Endothelial cell (in vitro differentiated cells): ENCODE measurements at places on chromosomes 7 and 10.

DNA sequence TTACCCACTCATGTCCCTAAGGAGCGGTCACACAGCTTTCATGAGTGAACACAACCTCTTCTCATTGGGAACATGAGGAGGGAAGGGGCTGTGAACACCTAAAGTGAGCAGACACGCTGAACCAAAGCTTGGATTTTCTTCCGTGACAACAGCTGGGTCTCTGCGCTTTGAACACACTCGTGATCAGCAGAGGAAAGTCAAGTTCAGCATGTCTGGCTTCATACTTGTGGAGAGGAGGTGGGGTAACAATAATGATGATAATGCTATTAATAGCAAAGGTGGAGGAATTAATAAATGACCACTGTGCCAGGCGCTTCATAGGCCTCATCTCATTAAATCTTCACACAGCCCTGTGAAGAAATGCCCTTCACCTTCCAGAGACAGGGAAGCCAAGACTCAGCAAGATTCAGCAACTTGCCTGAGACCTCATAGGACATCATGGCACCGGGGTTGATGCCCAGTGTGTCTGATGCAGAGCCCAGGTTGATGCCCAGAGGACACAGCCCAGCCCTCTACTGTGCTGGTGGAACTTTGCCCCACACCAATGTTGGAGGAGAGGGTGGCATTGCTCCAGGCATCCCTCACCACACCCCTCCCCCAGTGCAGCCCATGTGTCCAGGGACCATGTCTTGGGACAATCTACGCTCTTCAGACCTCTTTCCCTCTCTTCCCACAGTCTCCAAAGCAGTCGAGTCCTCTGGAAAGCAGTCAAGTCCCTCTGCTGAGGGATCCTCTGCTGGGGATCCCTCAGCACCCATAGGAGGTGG lies 40.6 kb downstream of the GSDME start:
- DNase-seq = no peak

GRCh38 chr7:17432793-17433192 lies 134.3 kb downstream of the AHR start:
- no peak for DNase-seq

DNA sequence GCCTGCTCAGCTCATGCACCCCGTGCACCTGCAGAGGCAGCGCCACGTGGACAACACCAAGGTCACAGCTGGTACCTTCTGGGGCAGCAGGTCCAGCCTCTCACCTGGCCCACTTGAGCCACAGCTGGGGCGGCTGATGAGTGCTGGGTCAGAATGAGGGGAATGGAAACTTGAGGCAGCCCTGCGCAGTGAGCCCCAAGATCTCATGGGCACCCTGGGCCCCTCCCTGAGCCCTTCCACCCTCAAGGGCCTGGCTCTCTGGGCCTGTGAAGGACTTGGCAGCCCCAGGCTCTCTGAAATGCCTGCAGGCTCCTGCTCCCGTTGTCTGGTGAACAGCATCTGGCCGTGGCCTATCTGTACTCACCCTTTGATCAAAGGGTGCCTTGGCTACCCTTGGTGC lies 112.7 kb downstream of the TCERG1L start:
- no peak for DNase-seq

DNA sequence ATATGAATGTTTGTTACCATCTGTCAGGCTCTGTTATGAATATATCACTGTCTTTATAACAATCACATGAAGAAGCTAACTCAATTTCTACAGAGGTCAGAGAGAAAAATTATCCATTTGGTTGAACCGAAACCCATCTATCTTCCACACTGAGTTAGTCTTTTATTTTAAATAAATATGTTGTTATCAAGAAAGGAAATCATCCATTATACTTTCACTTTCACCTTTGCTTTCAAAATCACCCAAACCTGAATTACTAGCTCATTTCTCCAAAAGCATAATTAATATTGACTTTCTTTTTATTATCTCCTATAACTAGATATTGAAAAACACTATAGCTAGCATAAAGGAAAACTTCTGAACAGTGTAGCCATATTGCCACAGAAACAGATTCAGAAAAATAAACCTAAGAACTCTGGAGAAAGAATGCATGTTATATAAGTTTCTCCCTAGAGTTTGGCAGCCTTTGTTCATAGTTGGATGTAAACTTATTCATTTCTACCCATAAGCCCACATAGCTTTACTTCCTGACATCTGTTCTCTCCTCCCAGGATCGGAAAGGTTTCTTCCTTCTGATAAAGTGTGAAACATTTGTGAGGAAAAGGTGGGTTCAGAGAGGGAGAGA lies 66.0 kb downstream of the NPSR1 start:
- DNase-seq = no peak

DNA sequence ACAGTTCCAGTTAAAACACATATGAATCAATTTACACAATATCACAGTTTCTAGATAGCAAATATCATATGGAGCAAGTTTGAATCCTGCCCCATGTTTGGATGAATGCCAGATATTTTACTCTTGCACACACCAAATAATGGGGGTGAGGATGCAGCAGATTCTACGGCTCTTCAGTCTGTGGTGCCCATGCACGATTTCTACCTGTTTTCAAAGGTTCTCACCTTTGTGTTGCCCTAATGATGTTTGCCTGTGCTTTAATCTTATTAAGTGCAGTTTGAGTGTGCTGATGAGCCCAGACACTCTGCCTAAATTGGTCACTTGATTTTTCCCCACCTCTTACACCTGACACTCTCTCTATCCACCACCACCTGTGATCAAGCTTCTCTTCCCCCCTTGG lies 119.6 kb downstream of the NPY start:
- no peak for DNase-seq

DNA sequence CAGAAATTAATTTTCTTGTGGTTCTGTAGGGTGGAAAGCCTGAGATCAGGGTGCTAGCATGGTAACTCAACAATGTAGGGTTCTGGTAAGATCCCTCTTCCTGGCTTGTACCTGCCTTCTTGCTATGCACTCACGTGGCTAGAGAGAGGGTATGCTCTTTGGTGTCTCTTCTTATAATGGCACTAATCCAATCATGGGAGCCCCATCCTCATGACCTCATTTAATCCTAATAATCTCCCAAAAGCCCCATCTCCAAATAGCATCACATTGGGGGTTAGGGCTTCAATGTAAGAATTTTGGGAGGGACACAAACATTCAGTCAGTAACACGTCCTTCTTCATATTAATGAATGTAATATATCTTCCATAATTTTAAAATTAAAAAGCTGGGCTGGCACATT lies 39.6 kb upstream of the FAM133B start:
- no peak for DNase-seq

DNA sequence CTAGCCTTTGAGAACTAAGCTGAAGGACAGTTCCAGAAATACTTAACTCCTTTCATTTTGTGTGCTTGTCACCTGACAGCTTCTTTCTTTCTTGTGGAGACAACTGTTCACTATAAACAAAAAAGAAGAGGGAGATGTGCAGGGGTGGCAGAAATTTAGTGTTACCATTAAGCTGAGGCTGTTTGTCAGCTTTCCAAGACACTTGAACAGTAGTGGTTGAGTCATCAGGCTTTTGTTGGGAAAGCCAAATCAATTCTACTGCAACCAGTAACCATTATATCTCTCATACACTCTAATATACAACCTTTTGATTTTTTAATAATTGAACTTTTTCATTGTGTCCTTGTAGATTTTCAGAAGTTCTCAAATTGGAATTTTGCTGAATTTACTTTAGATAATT lies 75.3 kb downstream of the POLL start:
- DNase-seq = no peak

DNA sequence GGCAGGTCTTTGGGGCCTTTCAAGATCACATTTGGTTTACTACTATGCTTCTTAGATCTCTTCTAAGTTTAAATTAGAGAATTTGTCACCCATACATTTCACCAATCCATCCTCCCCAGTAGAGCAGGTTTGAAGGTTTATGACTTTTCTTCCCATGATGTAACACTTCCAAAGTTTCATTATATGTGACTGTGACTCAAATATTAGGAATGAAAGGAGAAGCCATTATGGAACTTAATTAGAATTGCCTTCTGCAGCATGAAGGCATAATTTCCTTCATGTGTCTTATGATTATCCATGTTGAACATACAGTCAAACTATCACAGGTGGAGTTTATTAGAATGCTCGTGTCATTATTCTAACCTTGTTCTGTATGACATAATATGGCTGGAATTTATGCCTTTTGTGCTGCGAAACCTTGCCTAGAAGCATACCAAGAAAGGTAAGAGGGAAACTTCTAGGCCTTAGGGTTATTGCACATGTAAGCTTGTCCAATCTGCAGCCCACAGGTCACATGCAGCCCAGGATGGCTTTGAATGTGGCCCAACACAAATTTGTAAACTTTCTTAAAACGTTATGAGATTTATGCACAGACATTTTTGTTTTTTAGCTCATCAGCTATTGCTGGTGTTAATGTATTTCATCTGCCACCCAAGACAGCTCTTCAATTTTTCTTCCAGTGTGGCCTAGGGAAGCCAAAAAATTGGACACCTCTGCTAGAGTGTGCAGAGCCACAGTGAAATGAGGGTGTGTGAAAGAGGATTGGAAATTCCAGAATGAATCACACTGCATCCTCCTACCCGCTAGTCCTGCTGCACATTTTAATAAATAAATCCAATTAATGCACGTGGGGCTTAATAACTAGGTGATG lies 133.6 kb downstream of the TMEM26 start:
- DNase-seq = no peak

- no peak for DNase-seq
Measured at GRCh38 chr10:33974976-33975478, 640.6 kb upstream of the NRP1 start.

GRCh38 chr10:23375366-23375765 lies 30.8 kb upstream of the C10orf67 start:
- no peak for DNase-seq

DNA sequence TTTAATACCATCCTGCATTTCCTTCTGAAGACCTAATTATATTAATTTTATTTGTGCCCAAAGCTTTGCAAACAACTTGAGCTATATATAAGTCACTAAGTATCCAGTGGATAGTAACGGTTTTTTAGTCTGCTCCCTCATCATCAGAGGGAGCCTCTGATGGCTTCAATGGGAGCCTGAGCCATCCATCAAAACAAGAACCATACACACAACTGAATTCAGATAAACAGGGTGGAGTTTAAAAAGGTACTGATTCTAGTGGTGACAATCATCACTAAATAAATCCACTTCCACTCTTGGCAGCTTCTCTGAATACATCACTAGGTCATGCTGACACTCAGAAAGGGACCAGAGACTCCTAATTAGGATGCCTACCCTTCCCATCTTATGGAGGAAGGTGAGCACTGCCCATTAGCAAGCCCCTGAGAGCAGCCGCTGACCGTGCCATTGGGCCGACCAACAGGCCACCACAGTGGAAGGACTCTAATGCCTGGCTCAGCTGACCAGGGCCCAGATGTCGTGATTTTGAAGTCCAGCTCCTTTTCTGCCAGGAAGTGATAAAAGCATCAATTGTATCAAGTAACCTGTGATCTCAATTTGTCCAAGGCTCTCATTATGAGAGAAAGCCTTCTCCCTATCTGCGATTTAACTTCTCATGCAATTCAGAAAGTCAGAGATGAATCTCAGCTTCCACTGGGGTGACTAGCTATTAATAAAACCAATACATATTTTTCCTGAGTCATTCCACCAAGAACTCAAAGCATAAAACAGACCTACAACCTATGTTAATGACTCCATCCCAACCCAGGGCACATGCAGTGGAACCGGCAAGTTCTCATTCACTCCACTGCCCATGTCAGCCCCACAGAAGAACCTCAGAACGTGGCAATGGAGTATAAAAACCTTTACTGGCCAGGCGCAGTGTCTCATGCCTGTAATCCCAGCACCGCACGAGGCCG lies 13.1 kb downstream of the VOPP1 start:
- no peak for DNase-seq

DNA sequence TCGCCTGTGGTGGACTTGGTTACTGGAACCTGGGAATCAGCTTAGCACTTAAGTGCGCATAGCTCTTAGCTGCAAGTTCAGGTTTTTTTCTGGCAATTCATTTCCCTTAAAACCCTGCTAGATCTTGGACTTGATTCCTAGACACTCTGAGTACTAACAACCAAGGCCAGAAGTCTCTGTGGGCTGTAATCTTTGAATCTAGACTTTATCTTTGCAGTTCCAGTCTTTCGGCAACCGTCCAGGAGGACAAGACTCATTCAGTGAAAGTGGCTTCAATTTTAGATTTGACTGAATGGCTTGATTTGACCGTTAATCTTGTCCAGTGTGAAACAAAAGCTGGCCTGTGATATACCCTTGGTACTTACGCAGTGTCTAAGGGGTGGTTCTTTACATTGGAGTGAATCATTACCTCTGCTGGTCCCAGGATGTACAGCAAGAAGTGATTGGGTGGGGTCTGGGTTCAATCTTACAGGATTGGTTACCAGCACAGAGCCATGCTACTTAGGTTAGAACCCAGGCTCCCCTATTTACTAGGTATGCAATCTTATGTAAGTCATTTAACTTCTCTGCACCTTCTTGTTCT lies 16.4 kb downstream of the PTTG1IP2 start:
- no peak for DNase-seq

GRCh38 chr7:121853307-121853706 lies 19.7 kb upstream of the PTPRZ1 start:
- no peak for DNase-seq

GRCh38 chr7:25894902-25895791 lies 256.9 kb upstream of the NFE2L3 start:
- peak; percentile 79 for DNase-seq

GRCh38 chr10:79314761-79315601 lies 32.3 kb upstream of the PPIF start:
- DNase-seq = no peak

GRCh38 chr10:97371696-97372095 lies 29.4 kb downstream of the RRP12 start:
- DNase-seq = no peak

DNA sequence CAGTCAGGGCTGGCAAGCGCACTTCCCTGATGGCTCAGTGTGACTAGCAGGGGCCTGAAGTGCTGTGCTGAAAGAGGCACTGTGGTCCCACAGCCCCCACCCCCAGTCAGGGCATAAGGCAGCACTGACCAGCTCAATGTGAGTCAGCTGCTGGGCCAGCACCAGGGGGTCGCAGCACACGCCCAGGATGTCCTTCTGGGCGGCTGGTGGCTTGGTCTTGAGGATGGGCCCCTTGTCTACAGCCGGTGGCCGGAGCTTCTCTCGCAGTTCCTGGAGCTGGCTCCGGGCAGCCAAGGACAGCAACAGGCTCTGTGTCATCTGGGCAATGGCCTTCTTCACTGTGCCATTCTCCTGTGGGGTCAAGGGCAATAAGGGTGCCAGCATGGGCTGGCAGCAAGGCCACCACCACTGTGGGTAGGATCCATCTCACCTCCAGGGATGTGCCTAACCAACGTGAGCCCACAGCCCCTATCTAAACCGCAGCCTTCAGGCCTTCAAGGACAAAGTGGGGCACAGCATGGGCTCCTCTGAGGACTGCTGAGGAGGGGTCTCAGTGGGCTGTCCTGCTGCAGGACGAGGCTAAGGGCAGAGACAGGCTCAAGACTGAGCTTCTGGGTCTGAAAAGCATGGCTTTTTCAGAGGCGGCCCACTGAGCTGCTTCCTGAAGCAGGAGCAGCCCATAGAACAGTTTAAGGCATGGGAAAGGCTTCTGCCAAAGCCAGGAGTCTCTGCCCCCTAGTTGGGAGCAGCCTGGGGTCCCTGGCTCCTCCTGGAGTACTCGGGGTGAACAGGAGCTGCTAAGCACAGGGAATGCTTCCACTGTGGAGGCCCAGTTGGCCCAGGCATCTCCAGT lies 62.5 kb downstream of the CSGALNACT2 start:
- peak; percentile 2 for DNase-seq
